ENCODE measurements at places on chromosomes 16 and 17. TPM values are rescaled to one million over a fixed set of nuclear protein-coding genes. Genes with fewer than 3 reads are reported as not detected.
A peak's percentile ranks its signal among the peaks of the same experiment; 100 is the strongest.

The C16orf54 gene
- not detected for total RNA-seq

The PRAC2 gene
- 5.0 TPM for total RNA-seq

The EIF3C gene
- 698 TPM for total RNA-seq

The GSDMA gene
- total RNA-seq: not detected

The ABCA6 gene
- total RNA-seq: 0.99 TPM

The ALOX12B gene
- total RNA-seq: not detected

GRCh38 chr17:80068301-80069222, 32.1 kb downstream of the CCDC40 start:
- no peak for DNase-seq

- DNase-seq: no peak
These were observed 257.6 kb upstream of the SDK2 start for GRCh38 chr17:73901661-73902415.

DNA sequence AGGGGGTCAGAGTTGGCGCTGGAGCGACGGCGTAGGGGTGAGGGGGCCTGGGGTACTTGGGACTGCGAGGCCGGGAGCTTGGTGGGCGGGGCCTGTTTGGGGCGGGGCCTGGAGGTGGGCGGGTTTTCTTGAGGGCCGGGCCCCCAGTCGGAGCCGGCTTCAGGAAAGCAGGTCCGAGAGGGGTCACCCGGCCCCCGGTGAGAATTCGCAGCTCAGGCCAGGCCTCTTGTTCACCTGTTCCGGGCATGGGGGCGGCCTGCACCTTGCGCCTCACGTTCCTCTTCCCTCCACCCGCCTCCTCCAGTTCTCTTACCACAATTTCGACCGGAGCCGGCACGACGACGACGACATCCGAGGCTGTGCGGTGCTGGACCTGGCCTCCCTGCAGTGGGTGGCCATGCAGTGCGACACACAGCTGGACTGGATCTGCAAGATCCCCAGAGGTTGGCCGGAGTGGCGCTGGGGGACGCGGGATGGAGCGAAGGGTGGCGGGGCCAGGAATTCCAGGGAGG, 52.5 kb downstream of the MRC2 start:
- no peak for DNase-seq

GRCh38 chr17:1820528-1821252, 9.0 kb downstream of the SMYD4 start:
- DNase-seq: no peak

DNA sequence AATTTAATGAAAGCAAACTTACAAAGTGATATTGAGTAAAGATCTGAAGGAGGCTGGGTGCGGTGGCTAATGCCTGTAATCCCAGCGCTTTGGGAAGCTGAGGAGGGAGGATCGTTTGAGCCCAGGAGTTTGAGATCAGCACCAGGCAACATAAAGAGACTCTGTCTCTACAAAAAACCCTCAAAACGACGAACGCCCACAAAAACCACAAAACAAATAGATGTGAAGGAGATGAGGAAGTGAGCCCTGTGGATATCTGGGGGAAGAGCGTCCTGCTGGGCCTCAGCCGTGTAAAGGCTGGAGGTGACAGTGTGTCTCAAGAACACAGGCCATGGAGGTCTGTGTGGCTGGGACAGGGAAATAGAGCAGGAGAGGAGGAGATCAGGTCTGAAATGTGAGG, 68.8 kb downstream of the ITFG1 start:
- no peak for DNase-seq

GRCh38 chr17:17033466-17033865, 8.8 kb upstream of the MPRIP start:
- DNase-seq: no peak

GRCh38 chr16:54748611-54749190, 182.0 kb upstream of the IRX5 start:
- DNase-seq: no peak

DNA sequence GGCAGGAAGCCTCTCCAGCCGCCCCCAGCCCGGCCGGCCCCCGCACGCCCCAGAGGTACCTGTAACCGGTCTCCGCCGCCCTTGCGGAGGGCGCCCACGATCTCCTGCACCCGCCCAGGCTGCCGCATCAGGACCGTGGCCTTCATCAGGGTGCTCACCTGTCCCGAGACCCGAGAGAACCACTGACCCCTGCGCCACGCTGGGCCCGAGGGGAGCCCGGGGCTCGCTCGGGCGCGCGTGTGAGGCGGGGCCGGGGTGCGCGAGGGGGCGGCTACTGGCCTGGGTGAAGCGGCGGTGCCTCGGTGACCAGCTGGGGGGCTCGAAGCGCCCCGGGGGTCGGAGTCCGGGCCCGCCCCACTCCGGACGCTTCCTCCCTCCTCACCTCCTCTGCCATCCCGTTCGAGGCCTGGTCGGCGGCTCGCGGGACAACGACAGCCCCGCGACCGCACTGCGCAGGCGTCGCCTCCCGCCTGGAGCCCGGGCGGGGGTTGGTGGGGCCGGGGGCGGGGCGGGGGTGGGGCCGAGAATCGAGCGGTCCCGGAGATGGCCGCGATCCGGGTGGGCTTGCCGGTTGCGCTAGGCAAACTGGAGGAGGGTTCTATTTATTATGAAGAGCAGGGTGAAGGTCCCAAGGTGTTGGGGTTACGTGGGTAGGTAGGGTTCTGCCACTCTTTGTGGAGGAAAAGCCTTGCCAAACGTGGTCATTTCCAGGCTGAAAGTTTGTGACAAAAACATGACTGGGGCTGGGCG, at the start of gene NT5C3B:
TSS of gene NT5C3B (minus strand) at position 433 of the 750 bp plus-strand sequence. CDS start at position 394, 39 bp downstream.
- DNase-seq: peak; percentile 66

- no peak for DNase-seq
These were observed 6.1 kb upstream of the UQCRC2 start for GRCh38 chr16:21946889-21947635.

- DNase-seq: peak; percentile 79
These were observed 35.2 kb downstream of the GJC1 start for GRCh38 chr17:44794851-44795413.

Measured in MG63 (cell line).